Activated CD8-positive, alpha-beta memory T cell treated with anti-CD3 and anti-CD28 coated beads for 1 hour (primary cell): ENCODE measurements at places on chromosomes 12 and 14.

- DNase-seq = no peak
These were observed 17.6 kb downstream of the KERA start for GRCh38 chr12:91040096-91040755.

DNA sequence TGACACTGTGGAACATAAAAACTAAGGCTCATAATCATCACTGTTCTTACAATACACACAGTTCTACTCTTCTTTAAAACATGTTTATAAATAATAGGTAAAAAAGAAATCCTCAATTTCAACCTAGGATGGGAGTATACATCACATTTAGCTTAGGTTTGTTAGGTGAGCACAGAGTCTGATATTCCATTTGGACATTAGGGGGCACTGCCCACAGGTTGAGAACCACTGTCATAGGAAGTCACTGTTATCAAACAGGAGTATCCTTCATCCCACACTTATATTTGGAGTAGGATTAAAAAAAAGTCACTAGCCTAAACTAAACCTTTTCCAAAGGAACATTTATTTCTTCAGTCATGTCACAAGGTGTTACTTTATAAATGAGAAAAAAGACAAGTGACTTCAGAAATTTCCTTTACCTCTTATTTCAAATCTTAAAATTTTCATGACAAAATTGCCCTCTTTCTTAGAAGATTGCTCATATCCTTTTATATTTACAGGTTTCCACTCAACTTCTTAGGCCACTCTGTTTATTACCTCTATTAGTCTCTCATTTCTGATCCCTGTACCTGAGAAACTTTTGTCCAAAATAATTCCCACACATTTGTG, 240.6 kb downstream of the CPNE8 start:
- no peak for DNase-seq

DNA sequence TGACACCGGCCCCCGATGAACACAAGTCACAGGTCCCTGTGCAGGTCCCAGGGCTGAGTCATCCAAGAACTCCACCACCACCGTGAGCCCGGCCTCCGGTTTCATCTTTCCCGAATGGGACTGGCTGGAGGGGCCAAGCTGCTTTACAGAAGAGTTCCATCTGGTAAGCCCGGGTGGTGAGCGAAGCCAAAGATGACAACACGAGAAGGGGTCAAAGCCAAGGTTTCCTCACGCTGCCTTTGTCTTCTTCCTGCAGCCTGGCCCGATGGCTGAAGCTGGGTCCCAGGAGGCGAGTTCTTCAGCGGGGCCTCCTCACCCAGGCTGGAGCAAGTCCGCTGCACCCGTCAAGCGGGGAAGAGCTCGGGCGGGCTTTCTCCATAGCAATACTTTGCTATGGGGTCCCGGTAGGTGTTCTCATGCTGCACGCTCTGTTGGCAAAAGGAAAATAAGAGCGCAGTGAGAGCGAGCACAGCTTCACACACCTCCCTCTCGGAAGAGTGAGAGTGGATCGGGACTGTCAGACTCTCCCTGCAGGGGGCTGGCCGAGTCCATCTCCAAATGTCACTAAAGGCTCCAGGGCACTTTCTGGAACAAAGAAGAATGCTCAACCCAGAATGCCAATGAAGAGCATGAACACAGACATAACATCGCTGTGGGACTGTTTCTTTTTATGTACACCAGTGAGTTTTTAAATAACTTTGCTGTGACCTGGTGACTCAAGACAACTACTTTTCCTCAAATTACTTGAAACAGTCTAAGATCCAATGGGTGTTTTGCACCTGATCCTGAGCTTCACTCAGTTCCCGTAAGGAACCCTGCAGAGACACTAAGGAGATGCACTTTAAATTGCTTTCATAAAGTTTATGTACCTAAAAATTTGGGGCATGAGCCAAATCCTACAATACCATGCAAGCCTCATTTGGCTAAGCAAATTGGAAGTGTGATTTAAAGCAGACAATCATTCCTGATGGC, 20.1 kb downstream of the SPRING1 start:
- DNase-seq = no peak

- no peak for DNase-seq
These were observed 431 bp upstream of the RHOJ start for GRCh38 chr14:63203618-63204406.

DNA sequence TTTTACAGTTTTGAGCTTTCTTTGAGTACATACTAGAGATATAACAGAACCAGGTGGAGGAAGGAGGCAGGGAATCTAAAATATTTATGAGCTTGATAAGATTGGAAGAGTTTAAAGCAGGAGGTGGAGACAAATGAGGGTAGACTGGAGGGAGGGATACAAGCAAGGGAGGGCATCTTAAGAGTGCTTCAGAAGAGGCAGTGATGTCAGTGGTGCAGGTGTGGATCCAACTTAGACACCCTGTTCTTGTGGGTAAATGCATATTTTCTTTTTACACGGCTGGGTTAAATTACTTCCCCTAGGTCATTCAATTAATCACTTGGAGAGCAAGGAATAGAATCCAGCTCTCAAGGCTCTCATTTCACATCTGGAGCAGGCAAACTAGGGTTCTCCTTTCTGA, 146.1 kb upstream of the LRIG3 start:
- no peak for DNase-seq

DNA sequence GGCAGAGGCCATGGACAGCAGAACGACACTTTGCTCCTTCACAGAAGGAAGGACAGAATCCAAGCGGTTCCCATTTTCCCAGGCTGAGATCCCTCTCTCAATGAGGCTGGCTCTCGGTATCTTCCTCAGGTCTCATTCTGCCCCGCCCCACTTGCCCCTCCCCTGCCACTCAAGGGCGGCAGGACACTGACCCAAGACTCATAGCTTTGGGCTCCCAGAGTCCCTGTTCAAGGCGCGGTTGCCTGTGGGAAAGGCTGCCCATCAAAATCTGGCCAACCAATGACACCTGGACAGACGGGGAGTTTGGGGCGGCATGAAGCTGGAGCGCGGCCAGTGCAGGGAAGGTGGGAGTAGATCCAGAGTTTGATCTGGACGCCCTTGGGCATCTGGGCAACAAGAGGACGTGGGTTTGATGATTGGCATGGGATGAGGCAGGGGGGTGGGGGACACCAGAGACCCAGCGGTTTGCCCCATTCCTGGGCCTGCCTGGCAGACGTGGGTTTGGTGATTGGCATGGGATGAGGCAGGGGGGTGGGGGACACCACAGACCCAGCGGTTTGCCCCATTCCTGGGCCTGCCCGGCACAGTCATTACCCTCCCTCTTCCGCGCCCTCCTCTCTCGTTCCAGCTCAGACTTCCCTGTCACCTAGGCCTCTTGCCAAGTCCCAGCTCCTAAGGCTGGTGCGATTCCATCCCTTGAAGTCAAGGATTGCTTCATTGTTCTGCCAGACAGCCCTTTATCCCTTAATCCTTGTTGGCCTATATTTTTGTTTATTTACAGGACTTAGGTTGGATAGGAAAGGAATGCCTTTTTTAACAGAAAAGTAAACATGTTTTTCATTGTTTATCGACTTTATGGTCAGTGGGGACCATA, 92.1 kb downstream of the NINJ2 start:
- DNase-seq = no peak

DNA sequence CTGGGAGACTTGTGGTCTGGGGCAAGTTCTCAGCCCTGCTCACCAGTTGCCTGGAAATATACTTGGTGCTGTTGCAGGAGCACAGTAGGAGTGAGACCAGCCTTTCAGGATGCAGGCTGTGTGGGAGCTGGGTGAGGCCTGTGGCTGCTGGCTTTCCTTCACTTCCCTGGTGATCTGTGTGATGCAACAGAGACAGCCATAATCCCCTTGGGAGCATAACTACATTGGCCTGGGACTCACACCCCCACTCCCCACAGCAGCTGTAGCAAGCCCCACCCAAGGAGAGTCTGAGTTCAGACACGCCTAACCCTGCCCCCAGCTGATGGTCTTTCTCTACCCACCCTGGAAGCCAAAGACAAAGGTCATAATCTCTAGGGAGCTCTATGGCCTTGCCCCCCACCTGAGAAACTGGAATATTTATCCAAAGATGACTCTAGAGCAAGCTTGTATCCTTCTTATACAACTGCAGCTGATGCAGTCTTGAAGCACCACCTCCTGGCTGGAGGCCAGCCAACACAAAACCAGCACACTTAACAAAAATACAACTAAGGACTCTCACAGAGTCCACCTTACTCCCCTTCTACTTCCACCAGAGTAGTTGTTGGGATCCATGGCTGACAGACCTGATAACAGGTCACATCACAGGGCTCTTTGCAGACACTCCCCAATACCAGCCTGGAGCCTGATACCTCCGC, 190.4 kb upstream of the CPNE8 start:
- DNase-seq = no peak

DNA sequence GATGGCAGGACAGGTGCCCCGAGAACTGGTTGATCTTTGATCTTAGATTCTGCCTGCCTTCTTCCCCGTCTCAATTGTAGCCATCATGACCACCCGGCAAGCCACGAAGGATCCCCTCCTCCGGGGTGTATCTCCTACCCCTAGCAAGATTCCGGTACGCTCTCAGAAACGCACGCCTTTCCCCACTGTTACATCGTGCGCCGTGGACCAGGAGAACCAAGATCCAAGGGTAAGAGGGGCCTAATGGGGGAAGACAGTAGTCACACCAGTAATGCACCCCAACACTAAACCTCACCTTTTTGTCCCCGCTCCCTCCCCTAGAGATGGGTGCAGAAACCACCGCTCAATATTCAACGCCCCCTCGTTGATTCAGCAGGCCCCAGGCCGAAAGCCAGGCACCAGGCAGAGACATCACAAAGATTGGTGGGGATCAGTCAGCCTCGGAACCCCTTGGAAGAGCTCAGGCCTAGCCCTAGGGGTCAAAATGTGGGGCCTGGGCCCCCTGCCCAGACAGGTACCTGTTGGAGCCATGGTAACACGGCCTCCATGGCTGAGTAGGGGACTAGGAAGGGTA, 556 bp downstream of the TROAP start:
- DNase-seq = no peak

DNA sequence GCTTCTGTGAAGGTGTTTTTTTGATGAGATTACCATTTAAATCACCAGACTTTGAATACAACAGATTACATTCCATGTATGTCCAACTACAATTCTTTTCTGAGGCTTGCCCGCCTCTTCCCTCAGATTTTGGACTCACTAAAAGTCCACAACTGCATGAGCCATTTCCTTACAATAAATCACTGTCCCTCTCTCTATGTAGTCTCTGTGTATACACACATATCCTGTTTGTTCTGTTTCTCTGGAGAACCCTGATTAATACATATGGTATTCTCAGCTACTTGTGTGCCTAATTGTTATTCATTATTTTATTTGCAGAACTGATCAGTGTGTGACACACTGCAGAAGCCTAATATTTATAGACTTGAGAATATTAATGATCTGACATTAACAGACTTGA, 2.4 kb upstream of the MIPOL1 start:
- DNase-seq = no peak

DNA sequence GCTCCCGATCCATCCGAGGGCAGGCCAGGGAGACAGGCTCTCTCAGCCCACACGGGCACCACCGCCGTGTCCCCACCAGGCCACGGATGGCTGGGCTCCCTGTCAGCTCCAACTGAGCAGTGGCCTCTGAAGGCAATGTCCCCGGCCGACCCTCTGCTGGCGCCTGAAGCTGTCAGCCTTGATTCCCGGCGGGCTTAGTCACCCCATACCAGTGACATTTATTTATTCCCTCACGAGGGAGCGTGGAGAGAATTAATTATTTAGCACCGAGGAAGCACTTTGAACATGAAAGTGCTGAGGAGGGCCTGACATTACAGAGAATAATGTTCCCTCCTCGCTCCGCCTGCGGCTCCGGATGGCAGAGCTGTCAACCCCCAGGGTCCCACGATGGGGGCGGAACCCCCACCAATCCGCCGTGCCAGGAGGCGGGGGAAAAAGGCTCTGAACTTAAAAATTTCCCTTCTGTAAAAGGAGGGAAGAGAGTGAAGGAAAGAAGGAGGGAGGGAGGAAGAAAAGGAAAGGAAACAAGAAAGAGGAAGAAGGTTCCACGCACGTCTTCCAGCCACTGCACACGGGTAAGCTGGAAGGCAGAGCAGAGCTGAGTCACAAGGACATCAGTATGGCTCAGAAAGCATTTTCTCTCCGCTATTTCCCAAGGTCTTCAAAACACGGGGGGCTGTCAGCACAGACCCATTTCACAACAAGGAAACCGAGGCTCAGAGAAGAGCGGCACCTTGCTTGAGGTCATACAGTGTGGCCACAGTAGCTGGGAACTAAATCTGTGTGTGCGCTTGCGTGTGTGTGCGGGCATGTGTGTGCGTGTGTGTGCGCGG, 108.7 kb upstream of the NCOR2 start:
- no peak for DNase-seq
